HFFc6 (cell line): ENCODE measurements at places on chromosomes 3 and 15.

DNA sequence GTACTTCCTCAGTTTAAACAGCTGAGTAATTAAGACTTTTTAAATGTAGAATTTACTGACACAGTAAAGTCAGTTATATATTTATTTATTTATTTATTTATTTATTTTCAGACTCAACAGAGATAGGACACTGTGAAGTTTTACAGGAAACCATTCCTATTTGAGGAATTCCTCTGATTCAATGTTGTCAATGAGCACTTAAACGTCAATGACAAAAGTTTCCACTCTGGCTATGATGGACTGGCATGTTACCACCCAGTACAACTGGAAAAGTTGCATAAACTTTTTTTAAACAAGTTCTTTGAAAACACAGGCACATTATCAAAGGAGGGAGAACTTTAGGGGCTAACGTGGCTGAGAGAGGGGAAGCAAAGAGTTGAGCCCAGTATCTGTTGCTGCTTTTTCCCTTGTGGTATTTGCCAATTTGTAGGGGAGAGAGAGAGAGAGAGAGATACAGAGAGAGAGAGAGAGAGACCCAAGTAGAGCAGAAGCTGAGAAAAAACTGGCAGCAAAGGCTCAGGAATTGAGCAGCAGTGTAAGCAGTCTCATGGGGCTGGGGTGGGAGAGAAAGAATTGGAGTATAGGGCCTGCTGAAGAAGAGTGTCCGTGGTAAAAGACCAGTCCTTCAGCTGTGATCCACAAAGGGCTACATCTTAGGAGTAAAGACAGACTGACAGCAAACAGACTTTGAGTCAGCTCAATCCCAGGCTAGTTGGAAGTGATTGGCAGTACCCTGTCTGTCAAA, 18.3 kb upstream of the ACTC1 start:
- no peak for DNase-seq

- DNase-seq = no peak
Measured at GRCh38 chr3:102038477-102039142, 189.3 kb downstream of the NFKBIZ start.

GRCh38 chr15:88043396-88043795, 213.1 kb downstream of the NTRK3 start:
- DNase-seq = no peak

GRCh38 chr3:196240424-196240823, 24.1 kb downstream of the SLC51A start:
- no peak for DNase-seq

DNA sequence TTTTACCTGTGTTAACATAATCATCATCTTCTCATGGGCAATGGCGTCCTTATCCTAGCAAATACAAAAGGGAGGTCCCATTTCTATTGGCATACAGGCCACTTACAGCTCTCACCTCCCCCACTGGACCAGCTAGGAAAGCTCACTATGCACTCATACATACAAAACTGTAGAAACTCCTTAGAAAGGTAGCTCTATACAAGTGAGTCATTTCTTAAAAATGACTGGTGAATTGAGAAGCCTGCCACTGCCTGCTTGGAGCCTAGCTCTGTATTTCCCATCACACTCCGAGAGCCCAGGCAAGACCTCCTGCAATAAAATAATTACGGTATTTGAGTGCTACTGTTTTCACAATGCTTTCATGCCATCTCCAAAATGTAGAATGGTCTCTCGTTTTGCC, 321.8 kb downstream of the ULK4 start:
- no peak for DNase-seq

GRCh38 chr15:44711743-44712345, 527 bp downstream of the B2M start:
- DNase-seq = no peak

DNA sequence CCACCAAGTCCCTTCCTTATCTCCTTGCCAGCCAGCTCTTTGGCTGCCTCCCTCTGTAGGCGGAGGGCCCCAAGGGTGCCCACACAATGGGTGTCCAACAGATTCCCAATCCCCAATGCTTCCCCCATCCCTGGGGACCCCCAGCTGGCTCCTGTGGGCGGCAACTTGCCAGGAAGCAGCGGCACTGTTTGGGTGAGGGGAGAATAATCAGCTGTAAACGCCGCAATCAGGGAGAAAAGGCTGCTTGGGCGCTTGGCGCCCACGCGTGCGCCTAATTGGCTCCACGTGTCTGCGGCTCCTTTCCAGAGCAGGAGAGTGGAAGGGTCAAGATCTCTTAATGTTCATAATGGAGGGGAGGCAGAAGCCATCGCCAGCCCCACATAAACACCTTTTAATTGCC, 67.9 kb upstream of the TMEM115 start:
- no peak for DNase-seq
